Uterus (tissue), 4 donors: ENCODE measurements at places on chromosomes 12 and 14. TPM values are rescaled to one million over a fixed set of nuclear protein-coding genes. Genes with fewer than 3 reads are reported as not detected.

DNA sequence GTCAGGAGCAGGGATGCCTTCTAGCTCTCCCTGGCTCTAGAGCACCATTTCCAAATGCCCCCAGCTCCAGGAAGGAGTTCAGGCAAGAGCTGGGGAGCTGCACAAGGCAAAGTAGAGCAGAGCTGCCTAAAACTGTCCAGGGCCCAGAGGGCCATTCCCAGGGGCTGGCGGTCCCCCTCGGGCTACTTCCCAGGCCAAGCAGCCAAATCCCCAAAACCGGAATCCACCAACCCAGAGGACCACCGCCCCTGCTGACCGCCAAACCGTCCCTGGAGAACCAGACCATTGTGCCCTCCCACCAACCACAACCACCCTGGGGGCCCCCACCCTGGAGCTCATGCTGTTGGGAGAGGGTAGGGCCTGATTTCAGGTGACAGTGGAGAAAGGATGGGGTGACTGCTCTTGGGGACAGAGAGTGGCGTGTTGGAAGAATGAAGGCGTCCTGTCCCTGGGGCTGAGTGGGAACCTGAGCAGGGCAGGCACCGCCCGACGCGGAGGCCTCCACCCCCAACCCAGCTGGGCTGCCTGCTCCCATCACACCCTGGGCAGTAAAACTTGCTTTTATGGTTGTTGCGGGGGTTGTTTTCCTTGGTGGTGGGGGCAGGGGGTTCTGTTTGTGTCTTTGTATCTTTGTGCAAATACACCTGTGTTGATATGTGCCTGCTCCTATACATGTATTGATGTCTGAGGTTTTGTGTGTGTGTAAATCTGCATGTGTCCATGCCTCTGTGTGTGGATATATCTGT is 24.0 kb upstream of the KRT78 start:
- DNase-seq, result no peak

Gene RHOJ
- 13.6 TPM for total RNA-seq

GRCh38 chr12:93127107-93127560 is 198.0 kb upstream of the EEA1 start:
- no peak for DNase-seq

Gene ADSS1
- not detected for total RNA-seq

Gene TPPP2
- not detected for total RNA-seq

Gene ZC3H10
- 9.8 TPM for total RNA-seq

Gene HOXC9
- 1.5 TPM for total RNA-seq

Gene HDAC7
- 191 TPM for total RNA-seq

Gene FERMT2
- total RNA-seq, result 201 TPM

Gene CCDC197
- not detected for total RNA-seq

Gene DPF3
- 2.8 TPM for total RNA-seq

GRCh38 chr12:118271770-118272417 is 100.8 kb downstream of the TAOK3 start:
- no peak for DNase-seq

DNA sequence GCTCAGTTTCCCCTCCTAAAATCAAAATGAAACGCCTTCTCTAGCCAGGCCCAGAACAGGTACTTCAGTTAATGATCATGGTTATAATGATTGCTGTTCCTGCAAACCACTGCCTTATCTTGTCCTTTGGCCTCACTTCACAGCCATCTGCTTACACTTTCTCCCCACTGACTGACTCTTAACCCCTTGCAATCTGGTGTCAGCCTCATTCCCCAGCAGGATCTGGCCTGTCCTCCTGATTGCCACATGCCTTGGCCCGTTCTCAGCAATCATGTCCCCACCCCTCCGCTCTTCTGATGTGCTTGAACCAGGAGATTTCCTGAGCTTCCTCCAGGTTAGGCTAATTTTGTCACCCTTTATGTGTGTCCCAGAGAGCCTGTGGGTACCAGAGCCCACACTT is 64.5 kb downstream of the KCNA1 start:
- no peak for DNase-seq

- DNase-seq, result no peak
Observed at GRCh38 chr14:80988192-80988591, 32.8 kb downstream of the TSHR start.

GRCh38 chr12:66603981-66604479 is 74.8 kb downstream of the GRIP1 start:
- DNase-seq, result no peak

Gene ENDOU
- not detected for total RNA-seq

- no peak for DNase-seq
Observed at GRCh38 chr12:31778687-31779086, 49.9 kb upstream of the AMN1 start.

- no peak for DNase-seq
Observed at GRCh38 chr12:72207486-72208409, 64.4 kb upstream of the TRHDE start.

Gene PPP1R1A
- 3.2 TPM for total RNA-seq

Gene NYNRIN
- total RNA-seq, result 11.2 TPM

GRCh38 chr14:93986955-93987354 is 10.1 kb upstream of the CCDC197 start:
- DNase-seq, result no peak

- peak; percentile 76 for DNase-seq
Observed at GRCh38 chr12:48788854-48789775, at the start of gene ADCY6. ADCY6 (minus strand) TSS chr12:48789089; CDS start chr12:48783434, 5,655 bp downstream.
